ENCODE measurements at places on chromosomes 6 and 20.

GRCh38 chr6:37051138-37052026 lies 45.9 kb downstream of the FGD2 start:
- peak; percentile 65 for DNase-seq

GRCh38 chr20:53768329-53768728 lies 174.7 kb upstream of the ZNF217 start:
- DNase-seq: no peak

GRCh38 chr6:63502156-63502555 lies 70.1 kb upstream of the LOC128125822 start:
- no peak for DNase-seq

DNA sequence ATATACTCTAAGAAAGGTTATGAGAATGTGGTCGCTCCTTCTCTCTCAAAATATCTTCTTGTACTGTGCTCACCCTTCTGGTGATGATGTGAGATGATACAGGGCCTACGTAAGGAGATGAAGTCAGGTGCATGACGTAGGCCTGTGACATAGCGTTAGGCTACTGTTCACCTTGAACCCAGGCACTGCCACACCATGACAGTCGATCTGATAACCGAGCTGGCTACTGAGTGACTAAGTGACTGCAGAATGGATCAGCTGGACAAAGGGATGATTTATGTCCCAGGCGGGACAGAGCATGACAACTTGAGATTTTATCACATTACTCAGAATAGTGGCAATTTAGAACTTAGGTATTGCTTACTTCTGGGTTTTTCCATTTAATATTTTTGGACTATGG lies 11.2 kb downstream of the SLC24A3 start:
- DNase-seq: no peak

DNA sequence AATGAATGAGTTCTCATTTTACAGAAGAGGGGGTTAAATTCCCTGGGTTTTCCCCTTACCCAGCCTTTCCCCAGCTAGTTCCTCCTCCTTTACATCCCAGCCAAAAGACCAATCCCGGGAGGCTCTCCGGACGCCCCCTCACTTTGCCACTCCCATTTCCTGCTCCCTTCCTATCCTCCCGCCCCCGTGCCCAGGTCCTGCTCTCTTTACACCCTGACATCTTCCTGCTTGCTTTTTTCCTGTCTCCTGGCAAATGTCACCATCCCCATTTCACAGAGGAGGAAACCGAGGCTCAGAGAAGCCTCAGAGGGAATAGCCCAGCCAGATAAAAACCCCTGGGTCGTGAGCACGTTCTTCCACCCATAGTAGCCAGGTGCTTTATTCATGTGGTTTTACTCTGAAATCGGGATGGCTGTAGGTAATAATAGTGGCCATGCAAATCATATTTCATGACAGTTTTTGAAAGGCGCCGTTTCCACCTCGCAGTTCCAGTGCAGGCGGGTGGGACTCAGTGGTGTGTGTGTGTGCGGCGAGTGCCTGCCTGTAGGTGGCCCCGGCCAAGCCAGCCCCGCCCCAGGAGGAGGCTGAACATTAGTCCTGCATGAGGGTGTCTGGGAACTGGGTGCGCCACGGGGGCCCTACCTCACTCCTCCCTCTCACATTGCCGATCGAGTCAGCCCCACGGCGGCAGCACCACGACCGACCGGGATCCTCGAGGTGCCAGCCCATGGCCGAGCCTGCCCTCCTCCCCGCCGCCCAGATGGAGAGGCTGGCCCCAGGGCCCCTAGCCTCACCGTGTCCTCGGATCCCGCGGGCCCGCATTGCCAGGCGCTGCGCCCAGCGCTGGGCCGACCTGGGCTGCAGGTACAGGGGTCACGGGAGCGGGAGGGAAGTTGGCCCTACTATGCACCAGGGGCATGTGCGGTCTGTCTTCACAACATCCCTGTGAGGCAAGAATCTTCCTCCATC lies at the start of gene ARHGAP40:
ARHGAP40 (plus strand) TSS at position 594 of the 969 bp plus-strand sequence.
- peak; percentile 13 for DNase-seq

DNA sequence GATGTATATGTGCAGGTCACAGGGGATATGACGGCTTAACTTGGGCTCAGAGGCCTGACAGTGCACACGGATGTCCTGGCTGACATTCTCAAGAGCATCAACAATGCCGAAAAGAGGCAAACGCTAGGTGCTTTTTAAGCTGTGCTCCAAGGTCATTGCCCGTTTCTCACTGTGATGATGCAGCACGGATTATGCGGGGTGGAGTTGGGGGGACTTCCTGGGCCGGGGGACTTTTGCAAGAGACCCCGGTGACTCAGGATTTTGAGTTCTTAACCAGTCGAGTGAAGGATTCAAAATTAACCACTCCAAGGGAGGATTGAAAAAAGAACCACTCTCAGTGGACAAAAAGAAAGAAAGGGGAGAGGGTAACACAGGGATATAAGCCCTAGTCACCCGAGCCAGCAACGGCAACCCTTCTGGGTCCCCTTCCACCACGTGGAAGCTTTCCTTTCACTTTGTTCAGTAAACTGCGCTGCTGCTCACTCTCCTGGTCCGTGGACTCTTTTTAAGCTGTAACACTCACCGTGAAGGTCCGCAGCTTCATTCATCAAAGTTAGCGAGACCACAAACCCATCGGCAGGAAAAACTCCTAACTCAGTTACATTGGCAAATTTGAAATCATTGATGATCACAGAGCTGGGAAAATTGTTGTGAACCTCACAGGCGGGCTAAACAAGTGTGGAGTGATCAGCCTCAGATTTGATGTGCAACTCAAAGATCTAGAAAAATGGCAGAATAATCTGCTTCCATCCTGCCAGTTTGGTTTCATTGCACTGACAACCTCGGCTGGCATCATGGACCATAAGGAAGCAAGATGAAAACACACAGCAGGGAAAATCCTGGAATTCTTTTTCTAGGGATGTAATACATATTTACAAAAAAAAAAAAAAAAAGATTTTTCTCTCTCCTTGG lies 199.3 kb downstream of the ARID1B start:
- DNase-seq: peak; percentile 16

DNA sequence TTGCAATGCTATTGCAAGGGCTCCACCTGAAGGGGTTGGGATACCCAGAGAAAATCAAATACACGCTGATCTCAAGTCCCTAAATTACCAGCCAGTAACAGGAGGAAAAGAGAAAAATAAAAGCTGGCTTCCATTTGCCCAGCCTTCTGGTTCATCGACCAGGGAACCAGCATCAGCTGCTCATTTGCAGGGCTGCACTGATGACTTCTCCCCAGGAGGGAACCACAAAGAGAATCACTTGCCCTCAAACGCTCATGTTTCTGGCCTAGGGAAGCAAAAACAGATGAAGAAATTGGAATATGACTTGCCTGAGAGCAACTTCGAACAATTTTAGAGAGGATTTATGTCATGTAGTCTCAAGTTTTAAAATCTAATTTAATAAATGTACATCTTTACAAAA lies 119.7 kb downstream of the SH3BGRL2 start:
- DNase-seq: no peak

- DNase-seq: no peak
These were observed 117.2 kb downstream of the PDSS2 start for GRCh38 chr6:107342144-107342543.

- DNase-seq: no peak
These were observed 48.6 kb upstream of the SNX9 start for GRCh38 chr6:157774153-157775135.

GRCh38 chr20:19918965-19919329 lies 98.2 kb upstream of the NAA20 start:
- no peak for DNase-seq

DNA sequence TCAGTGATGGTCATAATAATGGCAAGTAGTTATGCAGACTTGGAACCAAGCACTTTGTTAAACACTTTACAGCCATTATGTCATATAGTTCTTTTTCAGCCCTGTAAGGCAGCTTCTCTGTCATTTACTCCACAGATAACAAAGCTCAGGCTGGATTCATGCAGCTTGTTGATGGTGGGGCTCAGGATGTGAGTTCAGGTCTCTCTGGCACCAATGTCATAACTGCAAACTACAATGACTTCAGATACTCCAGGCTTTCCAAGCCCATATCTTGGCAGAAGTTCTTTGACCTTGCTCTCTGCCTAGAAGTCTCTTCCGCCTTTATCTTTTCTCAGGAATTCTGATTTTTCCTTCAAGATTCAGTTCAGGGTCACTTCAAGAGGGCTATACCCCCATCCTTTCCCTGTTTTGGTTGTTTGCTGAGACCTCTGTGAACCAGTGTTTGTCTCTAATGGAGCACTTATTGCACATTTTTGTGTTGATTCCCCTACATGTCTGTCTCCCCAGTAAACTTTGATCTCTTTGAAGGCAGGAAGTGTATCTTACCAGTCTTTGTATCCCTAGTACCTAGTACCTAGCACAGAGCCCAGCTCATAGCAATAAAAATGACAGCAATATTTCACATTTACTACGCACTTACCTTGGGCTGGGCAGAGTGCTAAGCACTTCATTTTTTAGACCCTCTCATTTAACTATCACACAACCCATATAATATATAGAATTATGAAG lies 19.7 kb upstream of the EFHC1 start:
- no peak for DNase-seq

- no peak for DNase-seq
These were observed 320.2 kb upstream of the SULF2 start for GRCh38 chr20:48105526-48105925.

DNA sequence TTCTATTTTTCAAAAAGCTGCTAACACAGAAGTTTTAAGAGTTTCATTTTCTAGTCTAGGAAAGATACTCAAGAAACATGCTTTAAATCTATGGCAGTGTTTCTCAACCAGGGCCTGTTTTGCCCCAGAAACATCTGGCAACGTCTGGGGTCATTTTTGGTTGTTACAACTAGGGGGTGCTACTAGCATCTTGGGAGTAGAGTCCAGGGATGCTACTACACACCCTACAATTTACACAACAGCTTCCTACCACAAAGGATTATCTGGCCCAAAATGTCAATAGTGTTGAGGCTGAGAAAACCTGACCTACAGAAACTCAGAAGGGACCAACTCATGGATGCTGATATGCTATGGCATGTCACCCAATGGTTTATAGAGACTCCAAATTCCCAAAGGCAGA lies 24.4 kb downstream of the SERAC1 start:
- DNase-seq: peak; percentile 19

GRCh38 chr20:22410556-22411130 lies 173.7 kb downstream of the FOXA2 start:
- no peak for DNase-seq

DNA sequence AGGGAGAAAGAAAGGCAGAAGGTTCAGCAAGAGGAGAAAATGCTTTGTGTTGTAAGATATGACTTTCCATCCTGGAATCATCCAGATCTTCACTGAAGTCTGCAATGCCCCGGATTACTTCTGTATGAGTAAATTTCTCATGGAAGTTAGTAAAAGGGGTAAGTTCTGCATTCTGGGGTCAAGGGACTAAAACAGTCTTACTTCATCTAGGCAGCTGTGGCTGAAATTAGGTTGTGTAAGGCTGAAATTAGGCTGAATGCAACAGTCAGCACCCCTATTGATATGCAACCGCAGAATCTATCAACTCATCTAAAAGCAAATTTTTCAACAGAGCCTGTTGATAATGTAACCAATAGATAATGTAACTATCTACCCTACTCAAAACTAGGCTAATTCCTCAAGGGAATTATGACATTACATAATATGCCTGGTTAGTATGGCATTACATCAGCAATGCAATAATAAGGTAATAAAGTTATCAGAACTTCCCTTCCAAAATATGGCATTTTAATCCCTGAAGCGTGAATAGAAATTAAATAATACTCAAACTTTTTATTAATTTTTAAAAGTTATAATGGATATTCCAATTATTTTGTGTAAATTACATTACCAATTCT lies 671.7 kb upstream of the CITED2 start:
- no peak for DNase-seq

DNA sequence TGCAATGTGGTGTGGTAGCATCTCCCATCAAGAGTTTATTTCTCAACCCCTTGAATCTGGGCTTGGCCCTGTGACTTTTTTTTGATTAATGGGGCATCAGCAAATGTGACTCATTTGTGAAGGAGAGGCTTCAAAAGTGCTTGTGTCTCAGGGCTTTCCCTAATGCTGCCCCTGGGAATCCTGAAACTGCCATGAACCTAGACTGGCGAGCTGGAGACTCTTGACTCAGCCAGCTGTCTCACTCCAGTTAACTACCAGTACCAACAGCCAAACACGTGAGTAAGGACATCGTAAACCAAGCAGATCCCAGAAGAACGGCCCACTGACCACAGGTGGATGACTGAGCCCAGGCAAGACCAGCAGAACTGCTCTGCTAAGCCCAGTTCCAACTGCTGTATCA lies 72.8 kb upstream of the ADTRP start:
- peak; percentile 95 for DNase-seq

- peak; percentile 42 for DNase-seq
These were observed 849 bp downstream of the GSTA4 start for GRCh38 chr6:52994031-52994838.

GRCh38 chr6:144447472-144447871 lies 162.3 kb downstream of the UTRN start:
- DNase-seq: peak; percentile 43

DNA sequence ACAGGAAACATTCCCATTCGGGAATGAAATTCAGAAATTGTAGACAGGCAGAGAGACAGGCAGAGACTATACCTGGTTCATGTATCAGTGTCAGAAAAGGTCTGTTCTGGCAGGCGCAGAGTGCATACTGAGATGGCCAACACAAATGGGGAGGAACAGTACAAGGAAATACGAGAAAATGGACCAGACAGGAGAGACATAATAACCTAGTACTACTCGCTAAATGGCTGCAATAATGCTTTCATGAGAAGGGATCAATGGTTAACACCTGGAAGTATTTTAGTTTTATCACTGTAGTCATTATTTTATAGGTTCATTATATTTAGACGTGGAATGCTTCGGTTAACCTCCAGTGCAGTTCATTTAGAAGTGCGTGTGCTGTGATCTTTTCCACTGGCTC lies 58.9 kb downstream of the CD83 start:
- DNase-seq: no peak

DNA sequence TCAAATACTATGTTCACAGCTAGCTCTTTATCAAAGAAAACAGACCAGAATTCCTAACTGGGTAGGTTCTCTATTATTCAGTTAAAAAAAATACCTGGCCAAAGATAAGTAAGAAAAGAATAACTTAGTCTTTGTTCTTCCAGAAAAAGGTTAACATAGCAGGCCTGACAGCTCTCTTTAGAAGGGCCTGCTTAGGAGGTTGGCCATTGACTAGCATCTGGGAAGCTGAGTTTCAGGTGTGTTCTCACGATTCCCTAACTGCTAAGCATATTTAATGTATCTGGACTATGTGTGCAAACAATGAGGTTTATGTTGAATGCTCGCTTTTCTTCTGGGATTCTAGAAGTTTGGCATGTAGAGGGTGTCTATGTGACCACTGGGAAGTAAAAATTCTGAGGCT lies 618.9 kb downstream of the HACE1 start:
- no peak for DNase-seq

DNA sequence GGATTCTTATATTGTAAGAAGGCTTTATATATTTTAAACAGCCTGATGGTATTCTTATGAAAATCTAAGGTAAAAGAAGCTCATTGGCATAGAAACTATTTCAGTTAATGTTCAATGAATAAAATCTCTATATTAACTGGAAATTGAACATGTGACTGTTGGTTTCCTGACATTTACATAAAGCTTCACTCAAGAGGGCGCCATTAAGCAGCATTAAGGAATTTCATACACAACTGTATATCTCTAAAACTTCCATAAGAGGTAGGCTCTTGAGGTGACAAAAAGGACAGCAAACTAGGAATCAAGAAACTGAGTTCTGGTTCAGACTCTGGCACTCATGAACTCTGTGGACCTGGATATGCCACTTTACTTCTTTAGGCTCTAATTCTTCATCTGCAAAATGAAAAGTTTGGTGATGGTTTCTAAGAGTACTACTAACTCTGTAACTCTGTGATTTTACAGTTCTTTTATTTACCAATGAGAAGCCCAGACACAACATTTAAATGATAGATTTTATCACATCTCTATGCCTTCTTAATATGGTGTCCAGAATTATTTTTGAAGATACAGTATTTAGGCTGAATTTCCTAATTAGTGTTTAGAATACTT lies 147.5 kb downstream of the FLRT3 start:
- DNase-seq: peak; percentile 44

All from mammary epithelial cell (primary cell).